ENCODE measurements at places on chromosomes 6 and 20.

DNA sequence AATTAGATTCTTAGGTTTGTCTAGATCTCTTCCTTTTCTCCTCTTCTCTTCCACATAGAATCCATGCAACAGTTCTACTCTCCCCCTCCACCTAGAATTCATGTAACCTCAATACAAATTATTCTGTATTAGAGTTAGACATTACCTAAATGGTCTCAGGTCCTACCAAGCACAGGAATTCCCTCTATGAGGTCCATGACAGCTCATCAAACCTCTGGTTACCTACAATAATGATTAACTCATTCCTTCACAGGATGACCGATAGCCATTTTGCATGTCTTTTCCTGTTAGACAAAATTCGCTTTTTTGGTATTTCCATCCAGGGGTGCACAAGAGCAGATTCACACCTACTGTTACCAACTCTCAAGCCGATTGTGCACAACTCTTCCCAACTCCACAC, 27.4 kb upstream of the BMP2 start:
- no peak for DNase-seq

DNA sequence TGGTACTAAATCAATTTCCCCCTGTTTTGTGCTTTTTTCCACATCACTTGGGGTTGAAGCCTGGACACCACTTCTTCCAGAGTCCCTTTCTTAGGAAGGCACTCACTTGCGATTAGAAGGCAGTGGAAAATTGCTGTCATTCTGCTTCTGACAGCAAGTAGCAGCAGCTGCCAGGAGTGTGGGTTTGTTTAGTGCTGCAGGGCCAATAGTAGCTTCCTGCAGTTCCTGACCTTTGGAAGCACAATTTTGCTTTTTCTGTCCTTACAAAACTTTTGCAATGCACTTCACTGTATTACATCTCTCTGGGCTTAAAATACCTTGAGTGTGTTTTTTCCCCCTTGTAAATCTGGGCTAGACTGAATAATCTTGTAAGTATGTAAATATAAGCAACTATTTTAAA, 12.5 kb upstream of the HLA-DRA start:
- DNase-seq: no peak

GRCh38 chr6:5525209-5525608, 263.9 kb downstream of the FARS2 start:
- DNase-seq: no peak

GRCh38 chr20:46928580-46929132, 34.0 kb downstream of the EYA2 start:
- no peak for DNase-seq

DNA sequence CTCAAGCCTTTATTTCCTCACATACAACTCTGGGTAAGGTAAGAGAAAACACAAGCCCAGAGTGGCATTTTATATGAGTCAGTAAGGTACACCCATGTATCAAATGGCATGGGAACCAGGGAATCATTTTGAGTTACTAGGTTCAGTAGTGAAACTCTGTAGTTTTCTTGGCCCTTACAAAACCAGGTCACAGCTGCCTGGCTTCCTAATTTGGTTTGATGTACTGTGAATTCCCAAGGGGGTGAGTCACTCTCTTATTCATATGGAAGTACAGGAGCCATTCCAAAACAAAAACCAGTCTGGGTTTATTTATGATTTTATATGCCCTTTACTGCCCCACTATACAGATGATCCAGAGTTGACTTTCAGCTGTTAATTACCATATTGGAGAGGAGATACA, 70.7 kb downstream of the PDE7B start:
- no peak for DNase-seq

DNA sequence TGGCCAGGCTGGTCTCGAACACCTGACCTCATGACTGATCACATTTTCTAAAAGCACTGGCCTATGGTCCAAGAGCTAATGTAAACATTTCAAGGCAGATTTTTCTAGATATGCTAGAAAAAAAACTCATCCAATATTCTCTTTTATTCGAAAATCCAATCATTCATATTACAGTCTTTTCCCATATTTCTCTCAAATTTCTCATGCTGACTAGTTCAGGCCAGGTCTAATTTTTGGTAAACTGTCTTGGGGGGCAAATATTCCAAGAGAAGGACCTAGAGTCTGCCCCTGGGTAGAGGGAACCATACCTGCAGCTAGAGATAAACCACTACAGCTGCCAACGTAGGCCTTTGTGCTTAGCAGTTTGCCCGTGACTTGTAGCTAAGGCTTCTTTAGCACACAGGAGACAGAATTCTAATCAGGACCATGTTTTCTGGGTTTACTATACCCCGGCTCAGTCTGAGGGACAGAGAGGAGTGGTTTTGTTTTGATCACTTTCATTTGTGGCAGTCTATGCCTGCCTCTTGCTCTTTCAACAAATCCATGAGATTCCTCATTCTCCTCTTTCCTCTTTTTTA, 71.8 kb upstream of the CITED2 start:
- no peak for DNase-seq

- no peak for DNase-seq
Measured at GRCh38 chr6:89067796-89068195, 12.8 kb upstream of the PNRC1 start.

GRCh38 chr6:92608751-92609150, 810.6 kb downstream of the EPHA7 start:
- no peak for DNase-seq

- DNase-seq: no peak
Measured at GRCh38 chr6:3037638-3038365, 30.5 kb upstream of the RIPK1 start.

DNA sequence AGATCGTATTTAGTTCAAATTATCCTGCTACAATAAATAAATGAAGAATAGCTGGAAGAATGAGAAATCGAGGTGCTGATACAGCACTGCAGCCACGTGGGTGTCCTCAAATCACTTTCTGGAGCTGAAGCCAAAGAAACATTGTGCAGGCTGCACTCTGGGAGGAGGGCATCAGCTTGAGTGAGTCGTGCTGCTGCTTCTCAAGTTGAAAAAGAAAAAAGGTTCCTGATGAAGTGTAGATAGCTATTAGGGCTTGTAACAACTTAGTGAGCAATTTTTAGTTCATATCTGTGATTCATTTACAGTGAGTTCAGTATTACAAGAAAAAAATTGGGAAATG, 40.5 kb downstream of the DSE start:
- no peak for DNase-seq

- no peak for DNase-seq
Measured at GRCh38 chr6:13445005-13445743, 42.2 kb downstream of the GFOD1 start.

DNA sequence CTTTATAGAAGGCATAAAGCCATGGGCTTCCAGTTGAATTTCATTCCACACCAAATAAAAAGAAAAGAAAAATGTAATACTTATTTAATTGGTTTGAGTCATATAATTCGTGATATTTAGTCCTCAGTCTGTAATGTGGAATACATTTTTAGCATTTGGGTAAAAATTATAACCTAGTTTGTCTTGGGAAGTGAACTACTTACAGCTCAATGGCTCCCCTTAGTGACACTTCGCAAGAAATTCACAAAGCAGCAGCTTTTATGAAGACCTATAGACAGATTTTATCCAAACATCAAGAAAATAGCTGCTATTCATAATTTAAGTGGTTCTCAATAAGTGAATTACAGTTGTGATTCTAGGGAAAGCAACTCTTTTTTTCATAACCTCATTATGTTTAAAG, 72.1 kb downstream of the RSPO3 start:
- no peak for DNase-seq

GRCh38 chr20:50634191-50634590, 57.2 kb downstream of the RIPOR3 start:
- no peak for DNase-seq

DNA sequence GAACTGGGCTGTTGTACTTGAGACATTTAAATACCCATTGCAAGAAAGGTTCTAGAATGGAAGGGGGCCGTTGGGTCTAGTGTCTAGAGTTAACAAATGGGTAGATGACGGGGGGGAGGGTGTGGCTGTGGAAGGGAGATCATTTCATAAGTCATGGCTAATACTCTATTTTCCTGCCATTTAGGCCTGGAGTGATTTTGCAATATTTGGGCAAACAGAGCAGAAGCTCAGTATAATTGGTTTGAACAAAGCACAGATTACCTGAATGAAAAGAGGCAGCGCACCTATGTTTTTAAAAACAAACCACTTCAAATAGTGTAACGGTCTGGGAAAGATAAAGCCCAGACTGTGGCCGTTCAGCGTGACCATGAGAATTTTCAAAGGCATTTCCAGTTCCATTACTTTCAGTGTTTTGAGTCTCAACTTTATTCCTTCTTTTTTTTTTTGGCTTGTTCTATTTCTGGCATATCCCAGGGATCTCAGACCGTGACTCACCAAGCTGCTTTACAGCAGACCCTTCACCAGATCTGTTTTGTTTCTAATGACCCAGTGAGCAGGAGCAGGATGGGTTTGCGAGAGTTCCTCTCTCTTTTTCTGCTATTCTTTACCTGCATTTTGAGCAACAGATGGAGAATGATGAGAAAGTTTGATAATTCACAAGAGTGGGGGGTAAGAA, 73.7 kb downstream of the LYRM2 start:
- DNase-seq: no peak

DNA sequence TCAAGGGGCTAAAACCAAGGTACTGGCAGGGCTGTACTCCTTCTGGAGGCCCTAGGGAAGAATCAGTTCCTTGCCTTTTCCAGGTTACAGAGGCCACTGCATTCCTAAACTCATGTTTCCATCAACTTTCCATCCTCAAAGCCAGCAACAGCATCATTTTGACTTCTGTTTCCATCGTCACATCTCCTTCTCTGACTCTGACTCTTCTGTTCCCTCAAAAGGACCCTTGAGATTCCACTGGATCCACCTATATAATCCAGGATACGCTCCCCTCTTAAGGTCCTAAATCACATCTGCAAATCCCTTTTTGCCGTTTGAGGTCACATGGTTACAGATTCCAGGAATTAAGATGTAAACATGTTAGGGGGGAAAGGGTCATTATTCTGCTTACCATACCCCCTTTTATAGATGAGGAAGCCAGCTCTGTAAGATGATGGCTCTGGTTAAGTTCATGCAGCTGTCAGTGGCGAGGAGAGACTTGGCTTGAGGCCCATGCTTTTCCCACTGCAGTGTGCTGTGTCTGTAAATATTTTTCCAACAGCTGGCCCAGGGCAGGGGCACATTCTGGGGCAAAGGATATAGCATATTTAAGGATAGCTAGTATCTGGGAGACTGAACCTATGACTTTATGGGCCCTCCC, 114.6 kb downstream of the TNFRSF21 start:
- DNase-seq: no peak

DNA sequence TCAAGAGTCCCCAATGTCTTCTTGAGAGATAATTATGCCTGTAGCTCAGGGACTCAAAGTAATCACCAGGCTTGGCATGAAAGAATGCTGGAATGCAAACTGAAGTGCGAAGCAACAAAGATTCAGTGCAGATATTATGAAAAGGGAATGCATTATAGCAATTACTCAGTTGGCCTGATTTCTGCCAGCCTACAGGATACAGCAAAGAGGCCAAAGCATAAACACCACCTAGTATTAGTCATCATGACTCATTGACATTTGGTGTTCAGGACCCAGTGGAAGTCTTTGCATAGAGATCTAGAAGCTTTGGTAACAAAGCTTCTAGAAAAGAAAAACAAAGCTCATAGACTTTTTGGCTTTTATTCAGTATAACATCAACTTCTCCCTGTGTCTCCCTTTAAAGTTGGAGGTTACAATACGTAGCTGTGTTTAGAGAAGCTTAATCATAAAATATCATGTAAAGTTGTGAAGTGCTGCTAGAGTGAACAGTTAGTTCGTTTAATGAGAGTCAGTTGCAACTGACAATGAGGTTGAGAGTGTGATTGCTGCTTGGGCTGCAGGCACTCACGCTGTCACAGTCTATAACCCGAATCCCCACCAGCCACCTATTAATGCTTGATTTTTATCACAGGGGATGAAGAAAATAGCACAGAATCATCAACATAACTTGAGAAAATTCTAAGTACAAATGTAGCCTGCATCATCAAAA, 932.7 kb downstream of the TFAP2A start:
- no peak for DNase-seq

DNA sequence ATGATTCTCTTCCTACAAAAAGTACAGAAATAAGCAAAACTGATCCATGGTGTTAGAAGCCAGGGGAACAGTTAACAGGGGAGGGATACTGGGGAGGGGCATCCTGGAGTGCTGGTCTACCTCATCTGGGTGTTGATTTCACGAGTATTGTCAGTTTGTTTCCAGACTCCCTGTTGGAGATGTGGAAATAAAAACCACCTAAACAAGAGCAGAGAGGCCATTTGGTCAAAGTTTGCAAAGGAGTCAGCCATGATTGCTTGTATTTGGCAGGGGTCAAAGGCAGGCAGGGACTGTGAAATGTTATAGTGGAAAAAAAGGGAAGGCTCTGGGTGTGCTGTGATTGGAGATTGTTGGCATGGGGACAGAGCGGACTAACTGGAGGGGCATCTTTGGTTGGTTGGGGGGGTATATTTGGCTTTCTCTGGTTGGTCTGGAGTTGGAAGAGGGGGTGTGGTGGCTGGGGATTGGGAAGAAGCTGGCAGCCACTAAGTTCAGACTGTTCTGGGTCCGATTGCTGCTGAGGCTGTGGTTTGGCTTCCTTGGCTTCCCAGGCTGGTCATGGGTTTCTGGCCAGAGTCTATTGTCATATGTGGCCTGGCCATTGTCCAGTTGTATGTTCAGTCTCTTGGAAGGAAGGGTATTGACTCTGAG, 14.9 kb upstream of the PANK2 start:
- DNase-seq: no peak

- DNase-seq: no peak
Measured at GRCh38 chr20:23396950-23397627, 24.2 kb downstream of the NAPB start.

- no peak for DNase-seq
Measured at GRCh38 chr6:130198483-130199035, 24.2 kb downstream of the SAMD3 start.

- no peak for DNase-seq
Measured at GRCh38 chr6:2719093-2719455, 31.6 kb downstream of the MYLK4 start.

DNA sequence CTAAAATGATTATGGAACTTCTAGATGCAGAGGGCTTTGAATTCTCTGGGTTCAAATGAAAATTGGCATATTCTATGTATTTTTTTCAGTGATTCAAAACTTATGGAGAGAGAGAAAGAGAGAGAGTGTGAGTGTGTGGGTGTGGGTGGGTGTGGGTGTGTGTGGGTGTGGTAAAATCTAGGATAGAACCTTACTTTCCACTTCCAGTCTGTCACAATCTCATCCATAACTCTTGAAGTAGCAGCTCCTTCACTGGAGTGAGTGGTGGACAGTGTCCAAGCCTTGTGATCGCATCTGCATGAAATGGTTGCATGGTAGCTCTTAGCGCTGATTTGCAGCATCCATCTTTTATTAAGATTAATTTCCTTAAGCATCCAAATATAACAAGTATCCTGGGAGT, 37.7 kb downstream of the ADGB start:
- no peak for DNase-seq

- DNase-seq: no peak
Measured at GRCh38 chr6:53282234-53282633, 66.5 kb downstream of the ELOVL5 start.

GRCh38 chr6:82875573-82876185, 190.0 kb downstream of the UBE3D start:
- DNase-seq: no peak

GRCh38 chr6:2081155-2082138, 164.0 kb downstream of the GMDS start:
- DNase-seq: no peak
